Activated B cell treated with CpG ODN at 0.5 μM for 24 hours (primary cell): ENCODE measurements at places on chromosomes 11 and 22. TPM values are rescaled to one million over a fixed set of nuclear protein-coding genes. Genes with fewer than 3 reads are reported as not detected.

DNA sequence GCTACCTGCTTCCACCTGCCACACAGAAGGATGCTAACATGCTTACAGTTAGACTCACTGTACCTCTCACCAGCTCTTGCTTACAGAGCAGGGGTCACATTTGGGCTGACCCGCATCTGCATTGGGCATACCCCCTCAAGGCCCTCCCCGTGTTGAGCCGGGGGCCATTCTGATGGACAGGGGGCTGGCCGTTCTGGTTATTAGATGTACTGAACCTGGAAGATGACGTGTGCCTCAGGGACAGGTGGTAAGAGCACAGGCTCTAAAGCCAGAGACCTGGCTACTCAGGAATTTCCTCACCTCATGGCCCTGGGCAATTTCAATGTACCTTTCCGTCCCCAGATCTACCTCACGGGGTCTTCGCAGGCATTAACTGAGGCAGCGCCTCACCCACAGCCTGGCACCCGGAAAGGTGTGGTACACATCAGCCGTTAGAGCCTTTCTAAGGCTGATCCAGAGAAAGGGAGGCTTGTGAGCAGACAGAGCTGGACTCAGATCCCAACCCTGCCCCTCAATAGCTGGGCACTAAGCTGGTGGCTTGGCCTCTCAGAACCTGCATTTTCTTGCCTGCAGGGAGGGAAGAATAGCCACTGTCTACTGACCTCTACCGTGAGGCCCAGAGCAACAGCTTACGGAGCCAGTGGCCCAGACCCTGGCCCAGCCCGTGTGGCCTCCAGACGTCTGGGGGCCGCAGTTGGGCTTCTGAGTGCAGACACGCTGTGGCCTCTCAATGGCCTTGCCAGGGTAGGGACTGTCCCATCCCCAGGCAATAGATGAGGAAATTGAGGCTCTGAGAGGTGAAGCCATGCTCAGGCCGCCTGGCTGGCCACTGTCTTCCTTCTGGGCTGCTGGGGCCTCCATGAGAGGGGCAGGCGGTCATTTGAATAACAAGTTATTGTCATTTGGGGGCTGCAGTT, 100.6 kb downstream of the MORC2 start:
- H3K27me3 ChIP-seq: no peaks in the 10 kb centered on the region
- no peaks in the 10 kb centered on the region for H3K4me1 ChIP-seq
- DNase-seq: no peak
- H3K4me3 ChIP-seq: no peak overlapping the region
- H3K36me3 ChIP-seq: no peaks in the 10 kb centered on the region
- no peak overlapping the region for H3K27ac ChIP-seq

DNA sequence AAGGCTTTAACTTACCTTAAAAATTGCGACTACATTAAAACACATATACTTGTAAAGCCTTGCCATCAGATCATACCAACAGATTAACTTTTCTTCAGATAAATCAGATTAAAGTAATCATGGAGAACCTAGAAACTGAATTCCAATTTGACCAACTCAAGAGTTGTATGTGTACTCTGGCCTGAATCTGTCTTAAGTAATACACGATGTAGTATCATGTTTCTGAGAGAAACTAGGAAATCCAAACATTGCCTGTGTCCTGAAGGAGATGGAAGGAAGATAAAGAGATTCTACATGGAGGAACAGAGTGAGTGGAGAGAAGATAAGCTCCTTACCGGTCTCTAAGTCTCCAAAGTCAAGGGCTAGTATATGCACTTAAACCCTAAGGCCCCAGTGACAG, 162.1 kb downstream of the CADM1 start:
- peaks cover 2% of the 10 kb centered on the region for H3K27me3 ChIP-seq
- no peak overlapping the region for H3K4me3 ChIP-seq
- H3K27ac ChIP-seq: no peak overlapping the region
- no peak for DNase-seq
- H3K4me1 ChIP-seq: no peaks in the 10 kb centered on the region

DNA sequence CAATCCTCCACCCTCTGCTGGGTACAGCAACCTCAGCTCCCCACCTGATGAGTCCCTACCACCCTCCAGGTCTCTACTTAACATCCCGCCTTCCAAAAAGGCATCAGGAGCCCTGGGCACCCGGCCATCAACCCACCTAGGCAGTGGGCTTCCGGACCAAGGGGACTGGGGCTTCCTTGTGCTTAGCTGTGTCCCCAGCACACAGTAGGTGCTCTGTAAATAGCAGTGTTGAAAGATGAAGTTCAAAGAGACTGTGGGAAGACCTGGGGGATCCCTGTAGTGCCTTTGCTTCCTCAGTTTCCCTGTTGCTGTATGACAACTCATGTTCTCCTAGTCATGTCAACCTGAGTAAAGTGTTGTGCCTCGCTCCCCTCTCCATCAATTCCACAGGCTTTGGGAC, 21.0 kb downstream of the VWCE start:
- no peak overlapping the region for H3K27ac ChIP-seq
- H3K36me3 ChIP-seq: no peaks in the 10 kb centered on the region
- no peak overlapping the region for H3K4me3 ChIP-seq
- DNase-seq: no peak

GRCh38 chr11:70729949-70730348, 331.6 kb downstream of the CTTN start:
- no peak for DNase-seq
- no peaks in the 10 kb centered on the region for H3K36me3 ChIP-seq
- no peak overlapping the region for H3K27ac ChIP-seq
- no peaks in the 10 kb centered on the region for H3K27me3 ChIP-seq
- H3K4me3 ChIP-seq: no peak overlapping the region
- no peaks in the 10 kb centered on the region for H3K4me1 ChIP-seq

DNA sequence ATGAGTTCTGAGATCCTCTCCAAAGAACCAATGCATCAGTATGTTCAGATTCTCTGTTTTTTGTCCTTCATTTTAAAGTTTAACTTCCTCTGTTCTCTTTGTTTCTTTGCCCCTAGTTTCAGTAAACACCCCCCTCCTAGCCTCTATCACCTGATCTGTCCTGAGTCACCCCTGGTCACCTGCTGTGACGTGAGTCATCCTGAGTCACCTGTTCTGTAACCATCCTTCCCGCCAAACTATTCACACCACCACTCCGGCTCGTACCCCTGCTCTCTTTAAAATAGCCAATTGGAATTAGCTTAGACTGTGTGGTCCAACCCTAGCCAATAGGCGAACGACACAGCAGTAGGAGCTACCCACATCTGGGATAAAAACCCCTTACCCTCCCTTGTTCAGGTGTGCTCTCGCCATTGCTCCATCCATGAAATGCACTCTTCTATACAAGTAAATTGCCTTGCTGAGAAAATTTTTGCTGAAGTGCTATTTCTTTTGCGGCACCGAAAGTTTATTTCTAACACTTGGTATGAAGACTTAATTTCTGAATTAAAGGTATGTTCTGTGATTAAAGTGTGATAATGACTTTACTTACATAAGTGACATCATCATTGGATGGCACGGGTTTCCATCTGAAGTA, 318.4 kb downstream of the AASDHPPT start:
- H3K27me3 ChIP-seq: no peaks in the 10 kb centered on the region
- H3K27ac ChIP-seq: no peak overlapping the region
- no peak overlapping the region for H3K4me3 ChIP-seq
- no peak for DNase-seq
- H3K36me3 ChIP-seq: no peaks in the 10 kb centered on the region

GRCh38 chr11:63549411-63549810, 12.8 kb downstream of the PLAAT4 start:
- H3K27ac ChIP-seq: no peak overlapping the region
- H3K4me3 ChIP-seq: no peak overlapping the region
- H3K36me3 ChIP-seq: peaks cover 6% of the 10 kb centered on the region

DNA sequence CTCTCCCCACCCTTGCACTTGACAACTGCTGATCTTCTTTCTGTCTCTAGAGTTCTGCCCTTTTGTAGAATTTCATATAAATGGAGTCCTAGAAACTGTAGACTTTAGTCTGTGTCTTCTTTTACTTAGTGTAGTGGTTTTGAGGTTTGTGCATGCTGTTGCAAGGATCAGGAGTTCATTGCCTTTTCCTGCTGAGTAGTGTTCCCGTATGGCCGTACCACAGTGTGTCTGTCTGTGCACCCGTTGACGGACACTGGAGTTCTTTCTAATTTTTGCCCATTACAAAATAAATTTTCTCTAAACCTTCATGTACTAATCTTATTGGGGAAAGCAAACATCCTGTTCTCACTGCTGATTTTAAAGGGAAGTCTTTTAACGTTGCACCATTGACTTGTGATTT, 138.1 kb downstream of the TBC1D22A start:
- H3K4me1 ChIP-seq: peaks cover 24% of the 10 kb centered on the region
- no peak overlapping the region for H3K27ac ChIP-seq
- no peak overlapping the region for H3K4me3 ChIP-seq
- H3K36me3 ChIP-seq: peaks cover 74% of the 10 kb centered on the region

DNA sequence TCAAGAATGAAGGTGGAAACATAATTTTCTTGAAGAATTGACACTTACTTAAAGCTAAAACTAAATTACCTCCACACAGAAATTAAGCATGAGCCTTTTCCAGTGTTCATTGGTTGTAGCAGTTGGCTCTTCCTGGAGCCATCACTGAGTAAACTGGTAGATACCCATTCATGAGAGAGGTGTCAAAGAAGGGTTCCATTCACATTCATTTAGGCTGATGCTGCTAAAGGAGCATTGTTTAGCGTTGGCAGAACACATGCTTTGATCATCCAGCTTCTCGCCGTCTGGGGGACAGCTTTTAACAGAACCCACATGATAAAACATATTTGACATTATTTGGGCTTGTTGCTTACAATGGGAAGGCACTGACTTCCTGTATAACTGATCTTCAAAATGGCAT, 71.6 kb downstream of the TNRC6B start:
- no peak overlapping the region for H3K27ac ChIP-seq
- DNase-seq: no peak
- no peaks in the 10 kb centered on the region for H3K27me3 ChIP-seq

DNA sequence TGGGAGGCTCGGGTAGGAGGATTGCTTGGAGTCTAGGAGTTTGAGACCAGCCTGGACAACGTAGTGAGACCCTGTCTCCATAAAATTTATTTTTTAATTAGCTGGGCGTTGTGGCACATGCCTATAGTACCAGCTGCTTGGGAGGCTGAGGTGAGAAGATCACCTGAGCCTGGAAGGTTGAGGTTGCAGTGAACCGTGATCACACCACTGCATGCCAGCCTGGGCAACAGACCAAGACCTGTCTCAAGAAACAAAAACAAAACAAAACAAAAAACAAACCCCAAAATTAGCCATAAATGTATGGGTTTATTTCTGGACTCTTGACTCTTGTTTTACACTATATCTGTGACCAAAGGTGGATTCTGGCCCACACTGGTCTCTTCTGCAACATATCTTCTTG, 41.6 kb downstream of the EIF3F start:
- no peaks in the 10 kb centered on the region for H3K36me3 ChIP-seq
- no peak for DNase-seq
- peaks cover 6% of the 10 kb centered on the region for H3K4me1 ChIP-seq
- peaks cover 30% of the 10 kb centered on the region for H3K27me3 ChIP-seq
- H3K4me3 ChIP-seq: no peak overlapping the region

Gene OR51A2
- total RNA-seq: not detected in 2 replicates

Gene PIM3
- total RNA-seq: 79.8 and 91.7 TPM in 2 replicates

Gene DLG2
- total RNA-seq: 2.3 and 2.7 TPM in 2 replicates

Gene ART1
- total RNA-seq: not detected in 2 replicates

Gene OR8G5
- total RNA-seq: not detected in 2 replicates
